ENCODE measurements at places on chromosomes 6 and 20. TPM values are rescaled to one million over a fixed set of nuclear protein-coding genes. Genes with fewer than 3 reads are reported as not detected.

- no peak for DNase-seq
Observed at GRCh38 chr6:48933136-48933535, 529.9 kb downstream of the MMUT start.

GRCh38 chr6:7630792-7631191 is 40.8 kb downstream of the SNRNP48 start:
- DNase-seq = no peak

DNA sequence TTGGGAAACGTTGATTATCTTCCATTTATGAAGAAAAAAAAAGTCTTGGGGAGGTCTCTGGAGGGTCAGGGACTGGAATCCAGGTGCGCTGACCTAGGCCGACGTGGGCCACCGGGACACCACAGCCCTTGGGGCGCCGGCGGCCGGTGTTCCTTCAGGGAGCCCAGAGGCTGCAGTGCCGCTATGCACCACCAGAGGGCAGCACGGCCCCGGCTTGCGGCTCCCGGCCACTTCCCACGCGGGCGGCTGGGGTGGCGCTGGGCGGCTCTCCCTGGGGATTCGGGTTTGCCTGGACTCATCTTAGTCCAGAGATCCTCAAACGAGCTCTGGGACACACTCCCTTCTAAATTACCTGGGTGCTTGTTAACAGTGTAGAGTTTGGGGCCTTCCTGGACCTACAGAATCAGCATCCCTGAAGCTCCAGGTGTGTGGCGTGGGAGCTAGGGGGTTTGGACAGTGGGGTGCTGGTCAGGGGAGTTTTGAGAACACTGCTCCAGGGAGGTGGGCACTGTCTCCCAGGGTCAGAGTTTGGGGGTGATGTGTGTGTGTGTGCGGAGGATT is 23.0 kb upstream of the GTSF1L start:
- no peak for DNase-seq

DNA sequence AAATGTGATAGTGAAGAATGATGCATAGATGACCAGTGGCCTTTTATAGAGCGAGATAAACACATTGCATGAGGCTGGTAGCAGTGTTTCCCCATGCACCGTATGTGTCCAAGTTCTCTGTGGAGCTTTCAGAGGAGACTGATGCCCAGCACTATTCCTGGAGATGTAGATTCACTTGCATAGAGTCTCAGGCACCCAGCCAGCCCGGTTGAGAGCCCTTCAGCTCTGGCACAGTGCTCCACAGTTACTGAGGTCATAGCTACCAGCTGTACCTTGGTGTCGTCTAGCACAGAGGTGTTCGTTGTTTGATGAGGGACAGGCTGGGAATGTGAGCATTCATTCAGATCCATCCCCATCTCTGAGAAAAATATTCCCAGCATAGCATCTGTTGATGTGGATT is 328.9 kb downstream of the FARS2 start:
- DNase-seq = no peak

- DNase-seq = no peak
Observed at GRCh38 chr6:6918216-6918983, 189.4 kb upstream of the RREB1 start.

DNA sequence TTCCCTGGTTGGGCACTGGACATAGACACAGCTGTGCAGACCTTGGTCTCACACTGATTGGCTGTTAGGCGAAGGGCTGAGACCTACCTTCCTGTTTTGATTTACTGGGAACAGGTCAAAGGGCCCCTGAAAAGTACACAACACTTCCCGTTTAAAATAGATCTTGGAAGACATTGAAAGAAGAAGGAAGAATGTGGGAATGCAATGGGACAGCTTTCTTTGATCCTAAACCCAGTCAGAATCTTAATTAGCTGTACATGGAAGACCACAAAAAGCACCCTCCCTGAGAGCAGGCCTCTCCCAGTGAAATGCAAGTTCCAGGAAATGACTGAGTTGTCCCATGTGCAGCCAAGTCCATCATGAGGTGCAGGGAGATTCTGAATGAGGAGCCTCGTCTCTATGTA is 83.6 kb upstream of the EXOC2 start:
- DNase-seq = no peak

- no peak for DNase-seq
Observed at GRCh38 chr20:43194137-43194536, 4.4 kb upstream of the PTPRT start.

DNA sequence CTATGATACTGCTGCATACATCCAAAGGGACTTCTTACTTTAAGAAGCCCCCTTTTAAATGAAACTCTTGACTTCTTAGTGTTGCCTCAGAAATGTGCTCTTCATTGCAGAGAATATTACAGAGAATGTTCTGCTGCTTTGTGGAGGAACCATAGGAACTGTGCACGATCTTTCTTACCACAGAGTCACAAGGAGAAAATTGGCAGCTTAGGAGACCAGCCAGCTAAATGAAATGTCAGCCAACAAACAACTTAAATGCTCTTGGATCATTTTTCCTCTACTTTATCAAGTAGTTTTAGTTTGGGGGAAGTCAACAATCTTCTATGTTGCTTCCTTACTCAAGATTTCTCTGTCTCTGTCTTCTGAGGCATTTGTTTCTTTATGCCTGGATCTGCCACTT is 125.9 kb upstream of the MLIP start:
- no peak for DNase-seq

- no peak for DNase-seq
Observed at GRCh38 chr6:45590226-45590625, 212.5 kb upstream of the SUPT3H start.

DNA sequence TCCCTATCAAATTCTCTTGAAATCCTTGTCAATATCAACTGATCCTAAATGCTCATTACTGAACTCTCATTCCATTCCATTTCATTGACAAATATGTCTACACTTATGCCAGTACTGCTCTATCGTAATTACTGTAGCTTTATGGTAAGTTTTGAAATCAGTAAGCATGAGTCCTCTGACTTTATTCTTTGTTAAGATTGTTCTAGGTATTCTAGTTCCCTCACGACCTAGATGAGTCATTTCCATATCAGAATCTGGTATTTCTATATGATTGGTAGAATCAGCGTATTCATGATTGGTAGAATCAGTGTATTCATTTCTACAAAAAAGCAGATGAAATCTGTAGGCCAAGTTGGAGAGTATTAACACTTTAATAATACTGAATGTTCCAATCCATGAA is 318.6 kb upstream of the RUNX2 start:
- DNase-seq = no peak

GRCh38 chr6:21694168-21694567 is 100.6 kb downstream of the SOX4 start:
- no peak for DNase-seq

DNA sequence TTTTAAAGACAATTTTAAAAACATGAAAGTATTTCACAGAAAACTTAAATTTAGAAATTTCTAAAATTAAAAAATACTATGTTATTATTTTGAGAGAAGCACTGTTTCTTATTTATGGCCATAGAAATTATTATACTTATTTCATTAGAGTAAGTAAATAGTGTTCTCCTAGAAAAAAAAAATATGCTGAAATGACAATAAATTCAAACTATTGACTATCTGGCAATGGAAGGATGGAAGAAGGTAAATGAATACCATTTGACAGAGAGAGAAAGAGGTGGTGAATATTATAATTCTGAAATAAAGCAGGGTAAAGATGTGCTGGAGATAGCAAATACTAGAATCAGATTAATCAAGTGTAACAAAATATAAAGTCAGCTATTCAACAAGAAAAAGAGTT is 294.8 kb downstream of the PTPRK start:
- DNase-seq = no peak

DNA sequence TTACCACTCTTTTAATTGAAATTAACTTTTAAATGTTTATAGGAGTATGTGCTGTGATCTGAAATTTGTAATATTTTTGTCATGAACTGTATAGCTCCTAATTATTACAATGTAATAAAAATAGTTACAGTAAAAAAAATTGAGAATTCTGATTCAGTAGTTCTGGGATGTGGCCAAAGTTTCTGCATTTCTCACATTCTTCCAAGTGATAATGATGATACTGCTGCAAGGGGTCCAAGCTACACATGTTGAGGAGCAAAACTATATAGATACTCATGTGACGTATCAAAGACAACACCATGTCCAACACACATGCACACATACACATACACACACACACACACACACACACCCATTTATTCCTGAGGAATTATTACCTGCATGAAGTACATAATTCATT is 71.0 kb upstream of the FAM83B start:
- no peak for DNase-seq

- DNase-seq = no peak
Observed at GRCh38 chr6:42988486-42989020, 4.2 kb downstream of the PPP2R5D start.

DNA sequence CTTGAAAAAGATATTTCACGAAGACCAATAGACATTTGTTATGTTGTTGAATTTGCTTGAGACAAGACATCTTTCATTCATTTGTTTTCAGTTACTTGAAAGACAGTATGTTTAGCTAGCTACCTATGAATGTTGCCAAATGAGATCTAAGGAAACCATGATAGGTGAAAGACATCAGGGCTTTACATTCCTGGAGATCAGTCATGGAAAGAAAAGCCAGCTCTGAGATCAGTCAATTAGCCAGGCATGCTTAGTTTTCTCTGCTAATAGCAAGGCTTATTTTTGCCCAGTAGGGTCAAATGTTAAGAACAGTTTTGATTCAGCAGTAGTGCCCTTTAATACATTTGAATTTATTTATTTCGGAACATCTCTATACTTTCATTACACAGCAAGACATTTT is 116.5 kb upstream of the EDN1 start:
- no peak for DNase-seq

DNA sequence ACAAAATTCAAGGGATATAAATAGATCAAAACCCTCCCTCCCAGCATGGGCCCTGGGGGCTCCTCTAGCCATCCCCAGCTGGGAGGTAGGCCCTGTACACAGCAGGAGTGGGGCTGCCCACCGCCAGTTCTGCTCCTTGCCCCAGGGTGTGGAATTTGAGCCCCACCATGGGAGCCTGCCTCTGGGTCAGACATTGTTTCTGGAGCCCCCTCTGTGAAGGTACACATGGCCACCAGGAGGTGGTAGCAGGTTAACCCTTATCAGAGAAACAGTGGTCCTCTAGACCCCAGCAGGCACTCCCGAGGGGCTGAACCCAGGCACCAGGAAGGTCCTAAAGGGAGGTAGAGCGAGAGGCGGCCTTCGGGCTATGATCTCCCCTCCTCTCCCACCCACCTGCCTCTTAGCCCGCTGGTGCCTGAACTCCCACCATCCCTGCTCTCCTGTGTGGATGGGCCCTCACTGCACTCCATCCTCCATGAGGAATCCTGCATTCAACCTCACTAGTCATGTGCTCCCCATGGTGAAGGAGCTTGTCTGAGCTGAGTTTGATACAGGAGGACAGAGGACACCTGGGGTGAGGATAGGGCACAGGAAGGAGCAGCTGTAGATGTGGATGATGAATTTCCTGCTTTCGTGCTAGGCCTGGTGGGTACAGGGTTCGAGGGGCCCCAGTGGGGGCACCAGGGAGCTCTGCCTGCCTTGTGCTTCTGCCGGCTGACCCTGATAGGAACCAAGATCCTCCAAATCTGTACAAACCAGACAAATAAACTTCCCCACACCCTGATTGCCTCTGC is 114.9 kb downstream of the GRM4 start:
- no peak for DNase-seq

GRCh38 chr6:36757206-36757605 is 59.6 kb downstream of the RAB44 start:
- no peak for DNase-seq

GRCh38 chr6:132020138-132020581 is 69.0 kb upstream of the CCN2 start:
- no peak for DNase-seq

DNA sequence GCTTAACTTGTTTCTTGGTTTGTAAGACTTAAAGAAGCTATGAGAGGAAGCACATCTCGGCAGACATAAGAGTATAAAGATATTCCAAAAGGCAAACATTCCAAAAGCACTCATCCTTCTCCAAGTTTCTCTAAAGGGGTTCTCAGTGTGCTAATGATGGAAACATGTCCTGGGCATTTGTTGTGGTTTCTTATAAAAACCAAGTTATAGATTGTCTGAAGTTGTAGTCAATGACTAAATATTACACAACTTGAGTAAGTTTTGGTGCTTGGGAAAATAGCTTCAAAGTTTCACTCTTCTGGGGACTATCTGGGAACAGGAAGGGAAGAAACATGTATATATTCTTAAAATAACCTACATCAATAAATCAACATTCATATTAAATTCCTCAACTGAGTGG is 128.3 kb upstream of the TBX18 start:
- DNase-seq = no peak

- no peak for DNase-seq
Observed at GRCh38 chr6:1197309-1197708, 114.6 kb upstream of the FOXQ1 start.

GRCh38 chr20:19876828-19877460 is 118.9 kb downstream of the RIN2 start:
- DNase-seq = no peak

DNA sequence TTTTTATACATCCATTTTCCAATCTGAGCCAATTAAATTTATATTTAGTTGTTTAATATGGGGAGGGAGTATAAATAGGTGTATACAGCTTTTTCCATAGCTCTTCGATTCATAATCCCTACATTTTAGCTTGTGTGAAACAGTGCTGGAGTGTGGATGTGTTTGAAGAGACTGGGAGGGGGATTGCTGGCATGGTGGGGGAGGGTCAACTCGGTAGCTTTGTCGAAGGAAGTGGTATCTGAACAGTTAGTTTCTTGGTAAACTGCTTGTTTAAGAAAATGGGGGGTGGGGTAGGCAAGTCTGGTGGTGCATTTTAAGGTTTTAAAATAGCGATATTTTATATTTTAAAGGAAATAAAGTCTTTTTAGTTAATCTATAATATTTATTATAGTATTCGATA is 1.4 kb upstream of the LIN28B start:
- DNase-seq = no peak

GRCh38 chr6:86952991-86953390 is 15.7 kb downstream of the HTR1E start:
- no peak for DNase-seq

DNA sequence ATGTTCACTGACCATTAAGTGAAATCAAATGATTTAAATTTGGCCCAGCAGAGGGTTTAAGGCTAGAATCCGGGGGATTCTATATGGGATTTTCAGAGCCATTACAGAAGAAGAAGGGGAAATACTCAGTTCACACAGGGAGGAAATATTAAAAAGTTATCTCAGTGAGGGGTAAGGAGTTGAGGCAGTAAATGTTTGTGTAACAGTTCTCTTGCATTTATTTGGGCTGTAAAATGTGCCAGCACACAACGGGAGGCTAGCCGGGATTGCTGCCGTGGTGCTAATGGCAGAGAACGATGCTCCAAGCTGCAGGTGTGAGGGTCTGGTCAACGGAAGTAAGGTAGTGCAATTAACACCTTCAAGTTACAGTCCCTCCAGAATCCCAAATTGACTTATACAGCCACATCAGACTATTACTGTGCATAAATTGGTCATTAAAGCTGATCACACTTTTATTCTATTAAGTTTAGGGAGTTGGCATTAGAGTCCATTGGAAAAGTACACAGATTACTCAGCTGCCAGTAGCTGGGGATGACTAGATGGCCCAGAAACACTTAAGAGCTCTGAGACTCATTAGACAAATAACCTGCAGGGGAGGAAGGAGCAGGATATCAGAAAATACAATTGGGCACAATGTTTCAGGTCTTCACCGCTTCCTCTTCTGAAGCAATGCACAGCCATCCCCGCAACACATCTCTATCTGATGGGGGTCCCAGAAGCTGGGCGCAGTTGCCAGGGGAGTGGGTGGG is 31.3 kb downstream of the PPP1R3G start:
- DNase-seq = no peak

Gene RBM24
- 0.61 TPM for total RNA-seq

Gene ARMC12
- total RNA-seq = not detected

Gene C6orf47
- 28.8 TPM for total RNA-seq

Gene PAX1
- not detected for total RNA-seq

Gene SCAF8
- 14.8 TPM for total RNA-seq

Gene CPNE5
- total RNA-seq = 1.6 TPM

Gene TRIM40
- not detected for total RNA-seq

Gene HTR1E
- total RNA-seq = not detected

Gene TMEM151B
- not detected for total RNA-seq

Gene MAS1
- not detected for total RNA-seq
